ENCODE measurements at places on chromosomes 3 and 15. TPM values are rescaled to one million over a fixed set of nuclear protein-coding genes. Genes with fewer than 3 reads are reported as not detected.

- no peak for DNase-seq
These were observed 74.1 kb upstream of the PLXNA1 start for GRCh38 chr3:126908752-126909275.

- DNase-seq, result no peak
These were observed 21.0 kb upstream of the TTC14 start for GRCh38 chr3:180580934-180581333.

- DNase-seq, result peak; percentile 100
These were observed 27.0 kb downstream of the HMCES start for GRCh38 chr3:129305592-129306091.

DNA sequence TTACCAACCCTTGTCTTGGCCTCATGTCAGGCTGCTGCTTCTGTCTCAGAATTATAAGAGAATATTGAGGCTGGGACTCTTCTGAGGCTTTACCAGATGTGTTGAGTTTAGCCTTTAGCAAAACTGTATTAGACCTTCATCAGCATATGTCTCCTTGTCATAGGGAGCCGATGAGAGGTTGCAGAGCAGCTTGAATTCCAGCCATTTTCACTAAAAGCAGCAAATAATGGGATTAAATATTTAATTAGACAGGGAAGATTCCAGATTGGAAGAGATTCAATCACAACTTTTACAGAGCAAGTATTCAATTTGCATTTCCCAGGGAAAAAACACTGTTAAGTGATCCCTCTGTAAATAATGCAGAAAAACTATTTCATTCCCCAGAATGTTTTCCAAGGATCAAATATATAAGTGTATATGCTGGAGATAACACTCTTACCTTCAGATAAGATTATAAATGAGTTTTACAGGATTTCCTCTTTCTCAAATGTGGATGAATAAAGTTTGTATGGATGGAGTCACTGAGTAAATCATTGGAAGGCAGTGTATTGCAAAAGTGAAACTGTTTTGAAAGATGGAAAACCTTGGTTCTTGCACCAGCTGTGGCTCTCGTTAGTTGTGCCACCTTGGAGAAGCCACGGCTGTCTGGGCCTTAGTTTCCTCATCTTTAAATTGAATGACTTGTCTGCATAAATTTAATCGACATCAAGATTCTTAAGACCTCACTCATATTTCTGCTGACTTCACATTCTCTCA lies 466.4 kb upstream of the SGO1 start:
- no peak for DNase-seq

DNA sequence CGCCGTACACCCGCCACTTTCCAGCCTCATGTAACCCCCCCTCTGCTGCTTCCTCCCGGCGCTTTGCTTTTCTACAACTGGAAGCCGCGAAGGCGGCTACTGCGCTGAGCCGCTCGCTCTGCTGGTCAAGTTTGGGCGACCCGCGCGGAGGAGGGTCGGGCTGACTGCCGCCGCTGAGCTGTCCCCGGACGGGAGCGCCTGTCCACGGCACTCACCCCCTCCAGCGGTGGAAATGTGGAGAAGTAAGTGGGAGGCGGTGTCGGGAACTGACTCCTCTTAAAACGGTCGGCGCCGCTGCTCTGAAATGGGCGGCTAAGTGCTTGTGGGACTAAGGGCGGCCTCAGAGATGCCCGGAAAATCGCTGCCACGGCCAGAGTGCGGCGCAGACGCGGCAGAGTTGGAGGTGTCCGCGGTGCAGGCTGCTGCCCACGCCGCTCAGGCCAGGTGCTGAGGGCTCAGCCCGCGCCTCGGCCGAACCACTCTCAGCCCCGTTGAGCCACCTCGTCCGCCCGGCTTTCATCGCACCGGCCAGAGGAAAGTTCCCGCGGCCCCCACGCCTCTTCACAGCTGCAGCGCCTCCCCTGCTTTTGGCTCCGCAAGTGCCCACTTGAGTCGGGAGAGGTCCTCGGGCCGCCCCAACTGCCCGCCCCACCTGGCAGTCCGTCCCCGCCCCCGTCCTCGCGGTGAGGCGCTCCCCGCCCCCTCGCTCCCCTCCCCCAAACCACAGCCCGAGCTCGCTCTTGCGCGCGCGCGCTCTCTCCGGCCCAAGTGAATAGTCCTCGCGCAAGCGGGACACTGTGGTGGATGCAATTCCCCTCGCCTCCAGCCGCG lies at the start of gene EPHA6:
EPHA6 (plus strand) TSS at position 775 of the 831 bp plus-strand sequence.
- DNase-seq, result peak; percentile 78

Gene RPL22L1
- total RNA-seq, result 250 TPM

All from GM23338 (cell line).